Suppressor macrophage treated with lipopolysaccharide for 4 hours (primary cell): ENCODE measurements at places on chromosomes 16 and 17.
A peak's percentile ranks its signal among the peaks of the same experiment; 100 is the strongest.

- peak; percentile 83 for DNase-seq
Observed at GRCh38 chr17:21452377-21453143, 76.4 kb downstream of the KCNJ12 start.

GRCh38 chr17:77312061-77312701 is 171.4 kb downstream of the SEC14L1 start:
- no peak for DNase-seq

- DNase-seq, result no peak
Observed at GRCh38 chr16:76787394-76787793, 403.6 kb upstream of the MON1B start.

DNA sequence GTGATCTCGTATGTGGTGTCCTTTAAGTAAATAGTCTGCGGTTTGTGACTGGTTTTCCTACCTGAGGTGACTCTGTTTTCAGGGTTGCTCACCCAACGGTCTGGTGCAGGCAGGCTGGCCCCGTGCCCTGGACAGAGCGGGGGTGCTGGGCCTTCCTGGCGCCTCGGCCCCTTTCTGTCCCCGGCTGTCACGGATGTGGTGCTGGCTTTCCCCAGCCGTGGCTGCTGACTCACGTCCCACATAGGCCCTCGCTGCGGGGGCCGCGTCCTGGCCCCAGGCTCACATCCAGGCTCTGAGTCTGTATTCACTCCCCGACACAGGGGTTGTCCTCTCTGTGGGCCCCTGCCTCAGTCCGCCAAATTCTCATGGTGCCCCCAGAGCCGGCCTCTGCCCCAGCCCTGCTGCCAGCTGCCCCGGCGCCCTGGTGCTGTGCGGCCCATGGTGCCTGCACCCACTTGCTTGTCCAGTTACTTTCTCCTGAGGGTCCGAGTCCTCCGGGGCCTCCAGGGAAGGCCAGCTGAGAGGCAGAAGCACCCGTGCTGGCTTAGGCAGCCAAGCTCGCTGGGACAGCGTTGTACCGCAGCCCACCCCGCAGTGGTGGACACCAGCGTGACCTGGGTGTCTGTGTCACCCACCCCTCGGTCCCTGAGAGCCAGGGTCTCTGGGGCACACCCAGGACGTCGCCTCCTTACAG is 5.9 kb downstream of the CHMP6 start:
- no peak for DNase-seq

GRCh38 chr17:50690887-50691549 is 16.7 kb downstream of the ANKRD40 start:
- no peak for DNase-seq
